Stimulated activated CD4-positive, alpha-beta T cell treated with anti-CD3 and anti-CD28 coated beads, Interleukin-4, amount 100 ng/mL, for 1 hour (primary cell): ENCODE measurements at places on chromosomes 5 and 9.
A peak's percentile ranks its signal among the peaks of the same experiment; 100 is the strongest.

- DNase-seq, result no peak
Measured at GRCh38 chr9:89617978-89618377, 13.2 kb downstream of the GADD45G start.

DNA sequence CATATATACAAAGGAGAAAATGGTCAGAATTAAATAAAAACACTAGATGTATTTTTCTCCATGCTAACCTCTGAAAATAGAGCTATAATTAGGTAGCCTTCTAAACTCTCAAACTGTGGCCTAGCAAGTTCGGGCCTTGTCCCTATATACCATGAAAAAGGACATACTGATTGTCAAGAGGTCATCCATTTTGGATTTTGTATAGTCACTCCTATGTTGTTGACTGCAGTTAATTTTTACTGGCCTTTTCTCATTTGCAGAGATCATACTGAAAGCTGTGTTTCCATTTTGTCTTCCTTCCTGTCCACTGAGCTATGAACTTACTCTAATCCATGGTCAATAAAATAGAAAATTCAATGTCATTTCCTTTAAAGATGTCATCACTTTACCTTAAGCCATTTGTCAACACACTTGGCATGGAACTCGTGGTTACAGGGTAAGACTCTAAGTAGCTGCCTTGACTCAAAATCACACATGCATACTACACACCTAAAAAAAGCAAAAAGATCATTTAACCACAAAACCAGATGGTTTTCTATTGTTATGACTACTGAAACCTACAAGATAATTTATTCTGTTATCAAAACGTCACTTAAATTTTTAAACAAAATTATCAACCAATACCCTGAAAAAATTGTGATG lies 58.0 kb downstream of the RNF38 start:
- DNase-seq, result no peak

GRCh38 chr5:10069637-10070313 lies 179.9 kb downstream of the ATPSCKMT start:
- DNase-seq, result no peak

GRCh38 chr9:93263334-93264229 lies 79.6 kb downstream of the WNK2 start:
- DNase-seq, result no peak

GRCh38 chr5:58460002-58460731 lies at the start of gene PLK2:
Gene PLK2, minus strand, starts transcription at chr5:58460086. Its CDS starts 127 bp downstream, at chr5:58459959.
- peak; percentile 91 for DNase-seq

DNA sequence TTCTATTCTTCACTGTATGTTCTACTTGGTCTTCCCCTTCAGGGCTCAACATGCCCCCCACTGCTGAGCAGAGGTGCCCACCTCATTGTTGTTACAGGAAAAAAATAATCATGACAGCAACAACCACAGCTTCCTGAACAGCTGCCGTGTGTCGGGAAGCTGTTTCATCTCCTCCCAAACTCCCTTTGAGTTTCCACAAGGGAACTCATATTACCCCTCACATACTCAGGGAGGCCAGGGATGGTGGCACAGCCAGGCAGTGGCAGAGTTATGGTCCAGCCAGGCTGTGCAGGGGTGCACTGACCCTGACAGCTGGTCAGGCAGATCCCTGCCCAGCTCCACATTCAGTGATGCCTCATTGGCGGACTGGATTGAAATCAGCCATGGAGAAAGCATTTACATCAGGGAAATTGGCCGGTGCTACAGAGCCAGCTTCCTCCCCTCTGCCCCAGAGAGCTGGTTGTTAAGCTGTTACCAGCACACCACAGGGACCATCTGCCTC lies 37.3 kb downstream of the SARDH start:
- no peak for DNase-seq

GRCh38 chr5:144083185-144083584 lies 87.3 kb downstream of the YIPF5 start:
- no peak for DNase-seq

- DNase-seq, result no peak
Measured at GRCh38 chr5:43772764-43773477, 169.9 kb downstream of the NNT start.

DNA sequence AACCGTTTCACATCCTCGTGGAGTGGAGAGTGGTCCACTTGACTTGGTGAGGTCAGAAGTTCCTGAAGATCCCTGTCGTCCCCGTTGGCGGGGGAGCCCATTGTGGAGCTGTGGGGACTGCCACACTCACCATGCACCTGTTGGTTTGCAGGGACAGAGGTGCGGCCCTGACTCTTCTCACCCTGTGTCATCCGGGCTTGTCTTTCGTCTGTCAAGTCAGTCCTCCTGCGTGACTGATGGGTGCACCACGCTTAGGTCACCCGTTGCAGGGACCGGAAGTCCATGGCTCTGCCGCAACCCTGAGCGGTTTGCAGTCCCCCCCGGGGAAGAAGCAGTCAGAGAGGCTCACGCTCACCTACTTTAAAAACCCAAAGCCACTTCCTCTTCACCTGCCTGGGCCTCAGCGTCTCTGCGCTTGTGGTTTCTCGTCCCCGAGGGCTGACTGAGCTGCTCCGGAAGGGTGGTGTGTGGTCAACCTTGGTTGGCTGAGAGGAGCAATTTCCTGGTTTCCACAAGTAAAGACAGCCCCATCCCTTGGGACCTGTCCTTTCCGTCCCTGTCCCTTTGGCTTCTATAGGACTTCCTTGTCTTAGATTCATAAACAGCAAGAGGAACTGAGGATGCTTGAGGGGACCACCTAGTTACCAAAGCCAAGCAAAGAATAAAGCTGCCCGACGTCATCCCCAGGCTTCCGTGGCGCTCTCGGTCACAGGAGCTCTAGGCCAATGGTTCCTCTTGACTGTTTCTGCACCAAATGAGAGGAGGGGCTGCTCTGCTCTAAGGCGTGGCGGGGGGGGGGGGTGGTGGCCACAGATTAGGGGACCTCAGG lies 53.2 kb downstream of the USP20 start:
- peak; percentile 84 for DNase-seq

DNA sequence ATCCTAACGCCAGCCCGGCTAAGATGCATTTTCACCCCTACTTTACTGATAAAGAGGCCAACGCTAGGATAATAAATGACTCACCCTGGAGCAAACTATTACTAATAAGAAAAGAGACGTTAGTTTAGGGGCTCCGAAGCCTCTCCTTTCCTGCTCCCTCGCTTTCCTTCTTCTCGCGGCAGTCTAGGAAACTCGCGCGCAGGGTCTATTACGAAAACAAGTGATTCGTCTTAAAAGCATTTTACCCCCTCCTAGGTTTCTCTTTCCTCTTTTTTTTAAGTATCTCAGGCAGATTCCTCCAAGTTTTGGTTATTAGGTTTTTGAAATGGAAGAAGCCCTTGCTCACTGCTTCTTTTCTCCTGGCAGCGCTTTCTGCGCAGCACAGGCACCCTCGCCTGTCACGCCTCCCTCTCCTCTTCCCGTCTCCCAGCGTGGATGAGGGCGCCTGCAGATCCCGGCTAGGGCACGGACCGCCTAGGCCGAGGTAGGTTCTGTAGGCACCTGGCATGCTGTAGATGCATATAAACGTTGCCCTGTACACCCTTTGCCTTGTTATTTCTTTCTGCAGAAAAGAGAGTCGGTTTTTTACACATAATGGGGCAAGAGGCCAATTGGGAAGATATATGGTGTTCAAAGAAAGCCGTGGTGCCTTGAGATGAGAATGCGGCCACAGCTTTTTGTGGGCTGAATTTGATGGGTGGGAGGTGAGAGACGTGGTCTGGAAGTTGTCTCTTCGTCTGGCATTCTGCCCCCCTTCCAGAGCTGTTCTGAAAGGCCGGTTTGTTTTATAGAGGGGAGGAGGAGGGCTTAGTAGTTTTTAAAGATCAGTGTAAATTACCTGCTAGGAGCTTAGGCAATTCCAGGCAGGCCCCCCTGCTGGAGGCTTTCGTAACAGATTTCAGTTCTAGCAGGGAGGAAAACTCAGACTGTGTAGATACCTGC lies 983 bp downstream of the GCNT1 start:
- no peak for DNase-seq

DNA sequence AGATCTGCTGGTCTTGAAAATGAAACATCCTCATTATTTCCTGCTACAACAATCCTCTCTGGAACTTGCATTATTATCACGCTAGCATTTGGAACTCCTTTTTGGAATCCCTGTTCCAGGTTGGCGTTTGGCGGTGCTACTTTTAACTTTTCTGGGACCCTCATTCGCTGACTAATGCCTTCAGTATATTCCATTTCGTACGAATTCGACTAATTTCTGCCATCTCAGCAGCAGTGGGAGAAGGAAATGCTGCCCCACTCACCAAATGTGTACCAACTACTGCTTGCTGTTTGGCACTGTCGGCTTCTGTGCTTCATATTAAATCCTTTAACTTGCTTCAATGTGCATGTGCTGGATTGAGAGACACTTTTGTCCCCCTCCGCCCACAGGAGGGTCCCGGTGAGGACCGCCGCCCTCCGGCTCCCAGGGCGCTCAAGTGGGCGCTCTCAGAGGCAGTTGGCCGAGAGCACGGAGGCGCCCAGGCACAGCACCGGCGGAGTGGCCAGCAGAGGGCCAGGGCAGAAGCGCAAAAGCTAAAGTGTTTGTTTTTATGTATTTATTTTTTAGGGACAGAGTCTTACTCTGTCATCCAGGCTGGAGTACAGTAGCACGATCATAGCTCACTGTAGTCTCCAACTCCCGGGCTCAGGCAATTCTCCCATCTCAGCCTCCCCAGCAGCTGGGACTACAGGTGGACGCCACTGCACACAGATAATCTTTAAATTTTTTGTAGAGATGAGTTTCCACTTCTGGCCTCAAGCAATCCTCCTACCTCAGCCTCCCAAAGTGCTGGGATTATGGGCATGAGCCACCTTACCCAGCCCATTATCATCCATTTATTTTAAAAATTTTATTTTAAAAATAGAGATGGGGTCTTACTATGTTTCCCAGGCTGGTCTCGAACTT lies 11.9 kb downstream of the PDE6A start:
- DNase-seq, result no peak

DNA sequence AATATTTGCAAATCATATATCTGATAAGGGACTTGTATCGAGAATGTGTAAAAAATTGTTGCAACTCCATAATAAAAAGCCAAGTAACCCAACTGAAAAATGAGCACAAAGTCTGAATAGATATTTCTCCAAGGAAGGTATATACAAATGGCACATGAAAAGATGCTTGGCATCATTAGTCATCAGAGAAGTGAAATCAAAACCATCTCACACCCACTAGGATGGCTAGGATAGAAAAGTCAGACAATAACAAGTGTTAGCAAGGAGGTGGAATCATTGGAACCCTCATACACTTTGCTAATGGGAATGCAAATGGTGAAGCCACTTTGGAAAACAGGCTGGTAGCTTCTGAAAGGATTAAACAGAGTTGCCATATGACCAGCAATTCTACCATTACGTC lies 182.7 kb downstream of the ERCC6L2 start:
- no peak for DNase-seq

- no peak for DNase-seq
Measured at GRCh38 chr5:4093236-4093635, 497.6 kb downstream of the IRX1 start.

GRCh38 chr5:132962429-132963021 lies 909 bp downstream of the AFF4 start:
- peak; percentile 14 for DNase-seq

DNA sequence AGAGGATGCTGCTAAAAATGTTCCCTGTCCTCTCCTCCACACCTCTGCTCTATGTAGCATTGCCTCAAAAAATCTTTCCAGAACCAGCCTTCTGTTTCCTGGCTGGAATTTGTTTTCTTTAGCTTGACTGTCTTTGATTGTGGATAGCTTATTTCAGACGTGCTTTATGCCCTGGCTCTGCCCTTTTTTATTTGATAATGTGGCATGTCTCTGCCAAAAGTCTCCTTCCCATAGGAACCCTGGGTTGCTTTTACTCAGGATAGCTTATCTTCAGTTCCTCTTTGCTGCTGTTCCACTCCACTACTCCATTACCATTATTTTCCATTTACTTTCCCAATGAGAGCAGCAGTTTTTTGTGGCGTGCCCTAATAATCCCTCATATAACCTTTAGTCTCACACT lies 885 bp upstream of the TMEM252 start:
- DNase-seq, result no peak

DNA sequence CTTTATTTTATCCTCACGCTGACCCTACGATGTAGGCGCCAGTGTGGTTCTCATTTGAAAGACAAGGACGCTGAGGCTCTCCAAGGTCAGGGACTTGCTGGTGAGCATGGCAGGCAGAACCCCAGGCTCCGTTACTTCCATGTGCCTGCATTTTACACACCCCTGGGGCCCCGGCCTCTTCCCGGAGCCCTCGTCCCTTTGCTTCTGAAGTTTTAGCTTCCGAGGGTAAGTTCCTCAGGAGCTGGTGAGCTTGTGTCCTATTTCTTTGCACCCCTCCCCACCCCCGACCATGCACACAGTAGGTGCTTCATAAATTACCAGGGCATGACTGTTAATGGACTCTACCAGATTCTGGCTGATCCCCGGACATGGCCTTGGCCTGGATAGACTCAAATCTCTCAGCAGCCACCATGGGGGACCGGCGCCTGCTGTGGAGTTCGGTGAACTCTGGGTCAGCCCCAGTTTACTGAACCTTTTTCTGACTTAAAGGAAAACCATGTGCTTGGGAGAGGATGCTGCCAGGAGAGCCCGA lies 59.3 kb upstream of the RNU6ATAC start:
- no peak for DNase-seq

DNA sequence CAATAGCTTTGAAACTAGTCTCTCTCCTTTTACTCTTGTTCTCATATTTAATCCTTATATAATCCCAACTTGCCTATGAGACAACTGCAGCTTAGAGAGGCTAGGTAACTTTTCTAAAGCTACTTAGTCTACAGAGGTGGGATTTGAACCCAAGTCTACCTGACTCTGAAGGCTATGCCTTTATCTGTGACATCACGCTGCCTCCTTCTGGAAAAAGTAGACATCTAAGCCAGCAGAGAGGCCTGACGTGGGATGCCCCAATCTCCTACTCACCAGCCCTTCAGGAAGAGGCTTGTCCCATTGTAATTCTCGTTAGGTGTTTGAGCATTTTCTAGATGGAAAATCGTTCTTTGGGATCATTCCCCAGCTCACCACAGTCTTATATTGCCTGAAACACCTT lies 167.5 kb downstream of the HSPA4 start:
- no peak for DNase-seq

DNA sequence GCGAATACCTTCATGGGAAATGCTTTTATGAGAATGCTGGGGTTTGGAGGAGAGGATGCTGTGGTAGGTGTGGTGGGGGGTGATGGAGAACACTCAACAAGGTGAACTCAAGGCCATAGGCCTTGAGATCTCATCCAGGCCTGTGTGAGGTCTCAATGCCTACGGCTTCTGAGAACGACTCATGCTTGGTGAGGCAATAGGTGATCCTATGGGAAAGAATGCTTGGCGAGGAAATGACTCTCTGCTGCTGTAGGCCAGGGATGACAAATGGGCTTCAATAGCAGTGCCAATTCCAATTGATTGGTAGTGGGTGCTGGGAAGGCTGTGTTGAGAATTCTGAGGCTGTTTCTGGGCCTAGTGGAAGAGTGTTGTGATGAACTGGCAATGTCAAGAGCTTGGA lies 280.2 kb upstream of the CLINT1 start:
- no peak for DNase-seq
